T-helper 2 cell treated with Interferon-gamma antibody and Interleukin-4, amounts not matched to agents 5 μg/mL and 100 μg/mL, for 36 hours (primary cell): ENCODE measurements at places on chromosomes 4 and X.

DNA sequence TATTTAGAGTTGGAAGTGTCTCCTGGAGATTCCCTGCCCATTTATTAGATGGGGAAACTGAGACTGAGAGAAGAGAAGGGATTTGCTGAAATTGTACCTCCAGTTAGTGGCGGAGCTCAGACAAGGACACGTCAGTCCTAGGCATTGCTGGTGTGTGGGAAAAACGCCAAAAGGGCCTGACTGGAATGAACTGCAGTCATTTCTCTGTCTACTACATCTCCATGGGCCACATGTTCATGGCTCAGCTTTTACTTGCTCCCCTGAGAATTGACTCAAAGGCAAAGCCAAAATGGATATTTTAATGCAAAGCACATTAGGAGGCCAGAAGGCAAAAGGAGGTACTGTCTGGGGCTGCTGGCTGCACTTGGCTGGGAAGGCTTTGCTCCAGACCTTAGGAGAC, 3.9 kb downstream of the TFDP3 start:
- no peak for DNase-seq

DNA sequence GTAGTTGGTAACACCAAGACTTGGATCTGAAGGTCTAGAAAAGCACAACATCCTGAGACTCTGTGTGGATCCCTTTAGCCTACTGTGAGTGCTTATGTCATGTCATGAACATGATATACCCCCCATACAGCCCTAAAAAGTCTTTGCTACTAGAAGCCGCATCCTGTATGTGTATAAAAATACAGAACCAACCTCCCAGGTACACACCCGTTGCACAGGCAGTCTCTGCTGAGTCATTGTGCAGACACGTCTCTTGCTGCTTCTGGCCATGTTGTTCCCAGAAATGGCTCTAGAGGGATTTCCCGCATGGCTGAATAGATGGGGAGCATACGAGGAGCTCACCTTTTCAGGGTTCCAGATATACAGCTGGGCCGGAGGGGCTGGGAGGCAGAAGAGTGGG, 93.3 kb downstream of the MAMLD1 start:
- no peak for DNase-seq

GRCh38 chr4:127214931-127215330, 417.8 kb upstream of the INTU start:
- no peak for DNase-seq

GRCh38 chrX:40530509-40530908, 50.3 kb upstream of the ATP6AP2 start:
- DNase-seq, result no peak

DNA sequence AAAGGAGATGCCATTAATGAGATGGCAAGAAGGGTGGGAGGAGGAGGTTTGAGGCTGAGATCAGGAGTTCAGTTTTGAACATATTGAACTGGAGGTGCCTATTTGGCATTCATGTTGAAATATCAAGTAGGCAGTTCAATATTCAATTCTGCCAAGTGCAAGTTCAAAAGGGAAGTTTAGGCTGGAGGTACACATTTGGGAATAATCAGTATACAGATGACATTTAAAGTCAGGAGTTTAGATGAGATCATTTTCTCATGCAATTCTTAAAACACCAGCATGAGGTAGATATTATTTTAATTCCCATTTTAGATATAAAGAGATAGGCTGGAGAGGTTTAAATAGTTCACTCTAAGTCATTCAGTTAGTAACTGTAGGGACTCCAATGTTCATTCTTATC, 26.1 kb downstream of the COQ2 start:
- DNase-seq, result no peak

DNA sequence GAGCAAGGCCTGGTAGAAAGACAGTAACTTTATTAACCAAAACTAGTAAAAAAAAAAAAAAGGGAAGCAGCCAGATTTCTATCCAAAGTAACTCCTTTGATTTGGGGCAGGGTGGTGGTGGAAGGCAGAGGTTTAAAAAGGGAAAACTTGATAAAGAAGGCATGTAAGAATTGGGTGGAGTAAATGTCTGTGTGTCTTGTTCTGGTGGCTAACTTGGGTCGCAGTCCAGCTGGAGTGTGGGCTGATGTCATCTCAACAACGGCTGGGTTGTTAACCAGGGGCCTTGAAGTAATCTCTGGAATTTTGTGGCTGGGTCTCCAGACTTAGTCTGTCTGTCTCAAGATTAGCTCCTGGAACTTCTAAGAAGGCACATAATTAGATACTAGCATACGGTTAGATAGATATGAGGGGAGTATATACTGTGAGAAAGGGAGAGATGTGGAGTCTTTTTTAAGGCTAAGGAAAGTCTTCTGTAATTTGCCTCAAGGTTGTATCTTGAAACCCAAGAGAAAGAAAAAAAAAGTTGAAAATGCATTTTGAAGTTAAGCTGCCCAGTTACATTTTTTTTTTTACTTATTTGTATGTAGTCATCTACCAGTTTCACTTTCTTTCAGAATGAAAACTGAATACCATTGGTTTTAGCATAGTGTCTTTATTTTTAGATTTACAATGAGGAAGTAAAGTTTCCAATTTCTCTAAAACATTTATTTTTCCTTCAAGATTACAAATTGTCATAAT, 48.3 kb downstream of the MTHFD2L start:
- DNase-seq, result no peak

DNA sequence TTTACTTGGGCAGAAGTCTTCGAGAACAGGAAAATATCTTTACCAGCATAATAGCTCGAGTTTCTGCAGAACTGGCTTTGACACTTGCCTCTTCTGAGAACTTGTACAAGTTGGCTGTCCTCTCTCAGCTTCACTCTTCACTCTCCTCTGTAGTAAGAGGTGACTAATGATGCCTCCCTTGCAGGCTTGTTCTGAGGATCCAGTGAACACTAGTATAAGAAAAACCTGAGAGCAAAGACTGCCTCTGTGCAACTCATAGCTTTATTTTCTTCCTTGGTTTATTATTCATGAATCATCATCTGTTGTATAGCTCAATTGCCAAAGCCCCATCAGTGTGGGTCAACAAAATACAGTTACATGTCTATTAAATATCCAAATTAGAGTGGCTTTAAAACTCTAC, 266.7 kb upstream of the CLNK start:
- no peak for DNase-seq

- no peak for DNase-seq
Measured at GRCh38 chr4:81549984-81550383, 78.3 kb upstream of the RASGEF1B start.

- DNase-seq, result no peak
Measured at GRCh38 chr4:25020236-25020635, 10.5 kb downstream of the LGI2 start.

- no peak for DNase-seq
Measured at GRCh38 chr4:132123870-132124623, 1025.0 kb upstream of the PCDH10 start.

GRCh38 chr4:174856926-174857800, 28.1 kb upstream of the GLRA3 start:
- DNase-seq, result no peak

DNA sequence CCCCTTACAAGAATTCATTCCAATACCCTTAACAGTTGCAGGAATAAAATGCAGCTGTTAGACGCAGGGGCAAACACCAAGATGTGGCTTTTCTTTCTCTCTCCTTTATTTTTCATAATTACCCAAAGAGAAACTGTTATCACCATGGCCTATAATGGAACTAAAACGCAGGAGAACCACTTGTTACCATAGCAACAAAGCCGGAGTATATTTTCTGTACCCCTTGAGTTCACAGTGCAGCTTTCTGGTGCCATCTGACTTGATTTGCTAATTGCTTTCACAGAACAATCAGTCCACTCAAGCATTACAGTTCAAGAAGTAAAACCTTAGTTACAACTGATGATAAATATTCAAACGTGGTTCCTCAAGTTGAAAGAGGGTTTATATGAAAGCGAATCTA, 157.9 kb downstream of the AMELX start:
- DNase-seq, result no peak

DNA sequence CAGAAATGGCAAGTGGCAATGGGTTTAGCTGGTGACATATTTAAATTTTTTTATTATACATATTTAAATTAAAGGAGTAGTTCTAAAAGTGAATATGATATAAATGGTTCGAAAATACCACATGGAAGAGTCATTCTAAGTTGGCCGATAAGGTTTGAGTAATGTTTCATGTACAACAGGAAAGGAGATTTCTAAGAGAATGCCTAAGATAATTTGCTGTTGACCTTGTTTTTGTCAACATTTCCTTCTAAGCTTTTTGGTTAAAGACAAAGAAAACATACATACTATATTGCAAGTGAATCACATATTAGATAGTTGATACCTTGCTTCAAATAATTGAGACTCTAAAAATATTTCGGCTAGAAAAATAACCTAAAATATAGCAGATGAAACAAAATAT, 526.6 kb upstream of the SLIT2 start:
- DNase-seq, result no peak

- no peak for DNase-seq
Measured at GRCh38 chr4:169912996-169913395, 113.2 kb downstream of the MFAP3L start.

DNA sequence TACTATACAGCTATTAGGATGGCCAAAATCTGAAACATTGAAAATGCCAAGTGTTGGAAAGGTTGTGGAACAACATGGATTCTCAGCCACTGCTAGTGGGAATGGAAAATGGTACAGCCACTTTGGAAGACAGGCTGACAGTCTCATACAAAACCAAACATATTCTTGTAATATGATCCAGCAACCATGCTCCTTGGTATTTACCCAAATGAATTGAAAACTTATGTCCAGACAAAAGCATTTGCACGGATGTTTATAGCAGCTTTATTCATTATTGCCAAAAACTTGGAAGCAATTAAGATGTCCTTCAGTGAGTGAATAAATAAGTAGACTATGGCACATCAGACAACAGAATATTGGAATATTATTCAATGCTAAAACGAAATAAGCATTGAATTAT, 105.8 kb upstream of the DCLK2 start:
- DNase-seq, result no peak

GRCh38 chr4:82036181-82036580, 337.6 kb downstream of the HNRNPD start:
- DNase-seq, result no peak

- DNase-seq, result no peak
Measured at GRCh38 chr4:114281164-114281960, 301.9 kb upstream of the ARSJ start.

- no peak for DNase-seq
Measured at GRCh38 chr4:8533274-8533865, 46.8 kb upstream of the GPR78 start.

DNA sequence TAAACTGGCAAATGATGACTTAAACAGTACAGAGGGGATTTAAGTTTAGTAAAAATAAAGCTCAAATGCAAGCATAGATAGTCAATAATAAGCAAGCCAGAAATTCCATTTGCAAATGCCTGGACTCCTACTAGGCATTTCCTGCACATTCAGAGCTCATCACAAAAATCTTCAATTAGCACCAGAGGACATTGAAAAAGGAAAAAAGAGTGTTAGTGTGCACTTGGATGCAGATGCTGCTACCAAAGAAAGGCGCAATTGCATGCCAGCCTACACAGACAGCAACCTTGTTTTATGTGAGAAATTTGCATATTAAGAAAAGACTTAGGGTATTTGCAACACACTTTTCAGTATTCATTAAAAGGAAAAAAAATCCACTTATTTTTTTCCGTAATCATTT, 282.1 kb downstream of the GRIA2 start:
- DNase-seq, result no peak

- no peak for DNase-seq
Measured at GRCh38 chr4:22869235-22869634, 176.5 kb downstream of the GBA3 start.

- no peak for DNase-seq
Measured at GRCh38 chr4:76197971-76198410, 15.6 kb downstream of the SCARB2 start.

DNA sequence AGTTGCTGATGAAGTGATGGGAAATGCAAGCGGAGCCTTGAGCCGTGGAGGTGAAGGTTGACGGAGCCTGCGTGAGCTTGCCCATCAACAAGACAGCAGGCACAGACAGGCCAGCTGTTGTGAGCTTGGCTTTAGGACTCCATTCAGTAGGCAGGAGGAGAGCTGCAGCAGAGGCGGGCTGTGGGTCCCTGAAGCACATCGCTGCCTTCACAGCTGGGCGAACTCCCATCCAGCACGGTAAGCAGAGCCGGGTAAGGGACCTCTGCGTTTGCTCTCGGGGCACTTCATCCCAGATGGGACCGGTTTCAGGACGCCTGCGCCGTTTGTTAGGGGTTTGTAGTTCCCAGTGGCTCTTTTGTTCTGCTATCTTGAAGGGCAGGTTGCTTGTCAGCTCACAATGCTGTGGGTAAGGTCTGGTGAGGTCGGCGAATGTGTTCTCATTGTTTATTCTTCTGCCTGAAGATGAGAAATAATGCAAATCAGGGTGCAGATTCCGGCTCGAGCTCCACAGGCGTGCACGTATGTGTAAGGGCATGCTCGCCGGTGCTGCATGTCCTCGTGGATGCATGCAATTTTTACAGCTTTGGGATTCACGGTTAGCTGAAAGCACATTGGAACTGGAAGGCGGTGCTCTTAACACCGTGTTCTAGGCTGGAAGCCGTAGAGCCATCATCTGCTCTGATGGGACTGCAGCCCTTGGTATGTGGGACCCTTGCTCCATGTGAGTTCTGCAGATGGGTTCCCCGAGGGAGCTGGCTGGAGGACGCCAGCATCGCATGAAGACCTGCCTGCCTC, 54.6 kb upstream of the CLDN34 start:
- no peak for DNase-seq

DNA sequence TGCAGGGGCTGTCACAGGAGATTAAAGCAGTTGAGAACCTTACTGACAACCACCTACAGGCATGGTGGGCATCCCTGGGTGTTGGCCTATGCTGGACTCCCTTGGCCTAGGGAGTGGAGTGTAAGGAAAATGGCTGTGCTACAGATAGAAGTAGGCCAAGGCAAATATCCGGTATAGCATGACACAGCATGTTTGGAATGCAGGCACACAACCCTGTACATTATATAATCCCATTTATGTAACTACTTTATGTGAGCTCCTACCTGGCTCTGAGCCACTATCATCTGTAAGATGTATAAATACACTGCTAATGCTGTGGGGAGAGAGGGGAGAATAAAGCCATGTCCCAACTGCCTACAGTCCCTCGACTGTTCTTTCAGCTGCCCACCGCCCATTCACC, 38.7 kb upstream of the KCTD8 start:
- DNase-seq, result no peak

GRCh38 chrX:29775890-29776289, 439.5 kb upstream of the MAGEB2 start:
- DNase-seq, result no peak

DNA sequence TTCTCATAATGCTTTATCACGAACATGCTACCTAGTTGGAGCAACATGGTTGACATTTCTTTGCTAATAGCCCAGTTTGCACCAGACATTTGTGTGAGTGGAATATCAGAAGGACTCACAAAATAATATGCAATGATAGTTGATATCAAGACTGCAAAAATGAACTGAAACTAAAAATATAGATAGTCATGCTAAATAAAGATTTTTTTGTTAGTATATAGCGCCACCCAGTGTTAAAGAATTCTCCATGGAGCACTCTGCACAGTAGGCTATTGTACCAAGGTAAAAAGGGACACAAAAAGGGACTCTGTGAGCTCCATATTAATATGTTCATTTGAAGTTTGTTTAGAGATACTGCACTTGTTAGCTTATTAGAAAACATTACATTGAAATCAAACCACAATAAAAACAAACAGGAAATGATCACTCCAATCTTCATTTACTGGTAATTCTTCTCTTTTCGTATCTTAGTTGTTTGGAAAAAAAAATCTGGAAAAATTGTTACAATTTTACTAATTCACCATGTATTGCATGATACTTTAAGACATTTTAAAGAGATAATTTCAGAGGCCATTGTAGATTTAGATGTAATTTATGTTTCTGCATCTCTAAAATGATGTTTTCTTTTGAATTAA, 1509.6 kb downstream of the ADGRL3 start:
- no peak for DNase-seq
